ENCODE measurements at places on chromosomes 3 and 15. TPM values are rescaled to one million over a fixed set of nuclear protein-coding genes. Genes with fewer than 3 reads are reported as not detected.

The IFT57 gene
- total RNA-seq = 32.1 TPM

The GOLGA6D gene
- total RNA-seq = not detected

The GP5 gene
- 0.24 TPM for total RNA-seq

The AADAC gene
- not detected for total RNA-seq

The CLDN18 gene
- not detected for total RNA-seq

The RLBP1 gene
- 0.48 TPM for total RNA-seq

The RETNLB gene
- total RNA-seq = not detected

The PGBD4 gene
- total RNA-seq = 3.4 TPM

The ATP10A gene
- total RNA-seq = 16.6 TPM

The TF gene
- total RNA-seq = 0.78 TPM

The GOLGA8B gene
- 234 TPM for total RNA-seq

The NEK11 gene
- total RNA-seq = 2.0 TPM

The CPA3 gene
- not detected for total RNA-seq

The ADAMTS7 gene
- 0.19 TPM for total RNA-seq

The MESP1 gene
- total RNA-seq = 4.0 TPM

The POLR2H gene
- 142 TPM for total RNA-seq

The SLC33A1 gene
- total RNA-seq = 29.1 TPM

The NCEH1 gene
- 18.5 TPM for total RNA-seq

The CLRN1 gene
- total RNA-seq = not detected

The SSUH2 gene
- total RNA-seq = not detected

The ABHD17C gene
- total RNA-seq = 4.5 TPM

The SLC2A2 gene
- not detected for total RNA-seq

The IL17RE gene
- 0.48 TPM for total RNA-seq

The STRIT1 gene
- total RNA-seq = not detected

The CTSH gene
- 16.1 TPM for total RNA-seq

The SPRED1 gene
- 1.1 TPM for total RNA-seq

The ELL3 gene
- total RNA-seq = 0.86 TPM

The ASB14 gene
- not detected for total RNA-seq

The HYAL1 gene
- 0.25 TPM for total RNA-seq

The LRRC57 gene
- total RNA-seq = 25.4 TPM

The EPHA3 gene
- total RNA-seq = not detected

The CELSR3 gene
- 20.1 TPM for total RNA-seq

The CHL1 gene
- not detected for total RNA-seq

The ADCY5 gene
- not detected for total RNA-seq

The POMGNT2 gene
- total RNA-seq = 7.4 TPM

The TLR9 gene
- total RNA-seq = 0.10 TPM

The ZPLD1 gene
- total RNA-seq = not detected

The MNS1 gene
- total RNA-seq = 0.26 TPM

The PRR20G gene
- total RNA-seq = not detected

The GMNC gene
- total RNA-seq = not detected

The GXYLT2 gene
- not detected for total RNA-seq

The GRAMD1C gene
- total RNA-seq = 2.3 TPM

The DNAH1 gene
- 35.4 TPM for total RNA-seq

The C3orf62 gene
- total RNA-seq = 18.1 TPM

Data from natural killer cell treated with Interleukin-12 subunit alpha and Interleukin-12 subunit beta and Interleukin-15 and Interleukin-18, amount 100 ng/mL, for 72 hours (primary cell).